ENCODE measurements at places on chromosomes 12 and 14.

GRCh38 chr12:32098112-32098511 is 8.5 kb upstream of the BICD1 start:
- no peak for DNase-seq

DNA sequence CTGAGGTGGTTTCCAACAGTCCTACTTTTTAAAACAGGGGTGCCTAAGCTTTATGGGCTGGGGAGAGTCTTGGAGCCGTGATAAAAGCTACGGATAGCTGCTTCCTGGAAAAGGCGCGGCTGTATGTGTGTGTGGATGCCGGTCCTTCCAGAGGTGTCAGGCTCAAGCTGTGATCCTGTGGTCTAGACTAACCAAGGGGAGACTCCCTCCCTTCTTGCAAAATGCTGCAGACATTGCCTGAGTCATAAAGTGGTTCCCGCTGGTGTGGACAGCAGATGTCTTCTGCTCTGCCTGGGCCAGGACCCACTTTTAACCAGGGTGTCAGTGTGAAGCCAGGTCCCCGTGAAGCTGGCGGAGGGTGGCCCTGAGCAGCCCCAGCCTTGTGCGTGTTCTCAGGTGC is 37.8 kb downstream of the CCDC92 start:
- DNase-seq: no peak

GRCh38 chr14:99884834-99885648 is 91.8 kb downstream of the EML1 start:
- DNase-seq: no peak

DNA sequence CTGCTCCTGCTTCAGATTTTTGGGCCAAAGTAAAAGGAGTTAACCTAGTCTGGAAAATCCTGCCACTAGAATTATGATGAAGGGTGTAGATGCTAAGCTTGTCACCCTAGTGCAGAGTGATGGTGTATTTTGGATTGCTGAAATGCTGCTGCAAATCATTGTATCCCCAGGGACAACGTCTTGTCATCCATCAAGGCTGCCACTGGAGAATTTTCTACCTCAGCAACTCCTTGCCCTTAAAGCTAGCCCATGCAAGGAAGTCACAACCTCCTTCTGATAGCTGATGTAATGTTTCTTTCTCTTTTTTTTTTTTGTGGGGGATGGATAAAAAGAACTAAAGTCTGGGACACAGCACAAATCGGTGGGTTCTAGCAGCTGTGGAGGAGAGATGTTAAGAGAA is 139.4 kb upstream of the FRMD6 start:
- DNase-seq: no peak

- DNase-seq: no peak
Measured at GRCh38 chr14:79831195-79831892, 380.0 kb downstream of the DIO2 start.

- no peak for DNase-seq
Measured at GRCh38 chr12:15984097-15984800, 73.1 kb downstream of the DERA start.

DNA sequence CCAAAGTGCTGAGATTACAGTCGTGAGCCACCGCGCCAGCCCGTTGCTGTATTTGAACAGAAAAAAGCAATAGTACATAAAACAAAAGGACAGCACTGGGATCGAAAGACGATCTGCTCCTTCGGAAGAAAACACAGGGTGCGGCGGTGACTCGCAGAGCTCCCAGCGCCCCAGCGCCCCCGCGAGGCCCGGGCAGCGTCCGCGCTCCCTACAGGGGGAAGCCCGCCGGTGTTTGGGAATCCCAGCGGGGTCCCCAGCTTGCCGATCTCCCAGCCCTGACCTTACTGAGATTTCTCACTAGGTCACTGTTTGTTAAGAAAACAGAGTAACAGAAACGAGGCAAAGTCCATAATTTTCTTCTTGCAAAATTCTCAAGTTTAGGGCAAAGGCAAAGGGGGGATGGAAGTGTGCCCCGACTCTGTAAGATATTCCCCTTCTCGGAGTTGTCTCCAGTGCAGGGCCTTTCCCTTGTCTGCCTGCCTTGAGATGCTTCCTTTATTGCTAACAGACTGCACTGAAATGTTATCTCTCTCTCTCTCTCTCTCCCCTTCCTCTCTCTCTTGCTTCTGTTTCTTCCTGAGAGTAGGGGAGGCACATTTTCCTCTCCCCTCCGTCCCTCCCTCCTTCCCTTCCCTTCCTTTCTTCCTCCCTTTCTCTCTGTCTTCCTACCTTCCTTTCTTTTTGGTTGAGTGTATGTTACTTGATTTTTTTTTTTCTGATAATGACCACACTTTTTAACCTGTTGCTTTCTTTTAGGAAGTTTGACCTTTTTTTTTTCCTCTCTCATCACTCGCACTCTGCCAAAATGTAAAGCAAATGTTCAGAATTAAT is 91.9 kb downstream of the TMEM30B start:
- no peak for DNase-seq

DNA sequence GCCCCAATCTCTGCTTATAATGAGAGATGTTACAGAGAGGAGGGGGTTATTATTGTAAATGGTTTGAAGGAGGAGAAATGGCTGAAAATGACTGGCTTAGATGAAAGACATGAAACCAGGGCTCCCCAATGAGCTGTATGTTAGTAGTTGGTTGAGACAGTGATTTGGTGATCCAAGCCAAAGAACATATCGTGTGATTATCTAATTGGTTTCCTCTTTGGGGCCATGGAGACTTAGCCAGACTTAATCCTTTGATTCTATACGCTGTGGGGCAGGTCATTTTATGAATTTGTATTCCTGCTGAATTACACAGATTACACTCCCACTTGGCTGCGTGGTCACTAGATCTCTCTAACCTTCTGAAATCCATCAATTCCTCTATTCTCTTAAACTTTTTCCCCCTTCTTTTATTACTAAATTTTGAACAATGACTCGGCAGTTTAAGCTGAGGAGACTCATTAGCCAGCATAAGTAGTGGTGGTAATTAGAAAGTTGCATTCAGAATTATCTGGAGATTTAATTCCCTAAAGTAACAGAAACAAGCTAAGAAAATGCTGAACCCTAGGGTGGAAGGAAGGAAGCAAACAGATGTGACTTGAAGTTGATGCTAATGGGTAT is 5.3 kb downstream of the TTC8 start:
- no peak for DNase-seq

- DNase-seq: no peak
Measured at GRCh38 chr12:110282300-110282860, 1.3 kb downstream of the ATP2A2 start.

- no peak for DNase-seq
Measured at GRCh38 chr12:108547686-108548085, 13.3 kb downstream of the SART3 start.

- no peak for DNase-seq
Measured at GRCh38 chr12:19916974-19917373, 451.4 kb upstream of the PDE3A start.

DNA sequence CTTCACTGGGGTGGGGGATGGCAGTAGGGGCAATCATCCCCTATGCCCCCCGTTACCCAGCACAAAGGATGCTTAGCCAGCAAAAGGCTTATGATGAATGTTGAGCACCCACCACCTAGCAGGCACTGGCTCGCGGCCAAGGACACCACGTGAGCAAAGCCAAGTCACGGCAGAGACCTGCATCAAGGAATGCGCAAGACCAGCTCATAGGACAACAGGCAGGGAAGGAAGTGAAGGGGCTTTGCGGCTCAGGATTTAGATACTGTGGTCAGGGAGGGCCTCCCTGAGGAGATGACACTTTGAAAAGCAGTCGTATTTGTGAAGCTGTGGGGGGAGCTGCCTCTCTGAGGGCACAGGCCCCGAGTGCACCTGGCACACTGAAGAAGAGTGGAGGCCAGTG is 32.8 kb downstream of the SH2B3 start:
- DNase-seq: peak; percentile 43

DNA sequence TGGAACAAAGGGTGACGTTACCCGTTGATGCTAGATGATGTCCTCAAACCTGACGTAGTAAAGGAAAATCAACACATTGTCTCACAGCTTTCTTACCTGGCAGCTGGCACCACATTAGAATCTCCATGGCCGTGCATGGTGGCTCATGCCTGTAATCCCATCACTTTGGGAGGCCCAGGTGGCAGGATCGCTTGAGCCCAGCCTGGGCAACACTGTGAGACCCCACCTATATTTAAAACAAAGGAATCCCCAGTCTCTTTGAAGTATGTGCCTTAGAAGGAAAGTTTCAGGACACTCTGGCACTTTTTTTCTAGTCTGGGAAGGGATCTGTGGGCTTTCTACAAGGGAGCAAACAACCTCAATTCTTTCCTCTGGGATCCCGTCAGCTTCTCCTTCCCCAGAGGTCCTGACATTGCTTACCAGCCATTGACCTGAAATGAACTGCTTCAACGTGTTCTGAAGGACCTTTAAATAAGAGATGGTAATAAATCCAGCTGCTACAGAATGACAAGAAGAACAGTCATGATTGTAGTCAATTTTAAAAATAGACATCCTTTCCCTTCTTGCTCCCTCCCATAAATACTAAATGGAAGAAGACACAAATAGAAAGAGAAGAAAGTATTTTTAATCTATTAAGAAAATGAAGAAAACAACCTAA is 33.7 kb upstream of the TTC7B start:
- DNase-seq: no peak

- no peak for DNase-seq
Measured at GRCh38 chr12:55034218-55034617, 14.4 kb downstream of the NEUROD4 start.

DNA sequence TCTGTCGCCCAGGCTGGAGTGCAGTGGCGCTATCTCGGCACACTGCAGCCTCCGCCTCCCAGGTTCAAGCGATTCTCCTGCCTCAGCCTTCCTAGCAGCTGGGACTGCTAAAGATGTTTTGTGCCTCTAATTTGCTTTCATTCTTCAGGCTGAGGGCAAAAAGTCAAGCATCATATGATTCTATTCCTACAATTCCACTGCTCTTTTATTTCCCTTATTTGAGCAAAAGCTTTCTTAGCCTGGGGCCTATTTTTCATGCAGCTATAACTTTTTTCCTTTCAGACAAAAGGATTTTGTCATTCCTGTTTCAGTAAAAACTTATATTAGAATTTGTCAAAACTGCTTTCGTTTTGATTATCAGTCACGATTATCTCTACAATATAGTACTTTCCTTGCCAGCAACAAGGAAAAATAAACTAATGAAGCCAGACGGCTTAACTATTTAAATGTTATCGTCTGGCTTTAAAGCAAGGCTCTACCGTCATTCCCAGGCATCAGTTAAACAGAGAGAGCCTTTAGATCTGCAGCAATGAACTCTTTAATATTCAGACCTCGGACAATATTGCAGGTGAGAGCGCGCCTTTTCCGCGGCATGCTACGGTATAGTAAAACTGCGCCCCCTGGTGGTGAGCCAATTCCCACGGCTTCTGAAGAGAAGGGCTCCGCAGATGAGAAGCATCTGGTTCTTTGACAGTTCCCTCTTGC is 1.4 kb upstream of the SLC2A13 start:
- DNase-seq: peak; percentile 83

GRCh38 chr12:89882050-89882449 is 173.4 kb upstream of the ATP2B1 start:
- no peak for DNase-seq

- DNase-seq: no peak
Measured at GRCh38 chr12:66624806-66625205, 54.1 kb downstream of the GRIP1 start.

GRCh38 chr12:85281636-85282312 is 1.8 kb downstream of the ALX1 start:
- no peak for DNase-seq

DNA sequence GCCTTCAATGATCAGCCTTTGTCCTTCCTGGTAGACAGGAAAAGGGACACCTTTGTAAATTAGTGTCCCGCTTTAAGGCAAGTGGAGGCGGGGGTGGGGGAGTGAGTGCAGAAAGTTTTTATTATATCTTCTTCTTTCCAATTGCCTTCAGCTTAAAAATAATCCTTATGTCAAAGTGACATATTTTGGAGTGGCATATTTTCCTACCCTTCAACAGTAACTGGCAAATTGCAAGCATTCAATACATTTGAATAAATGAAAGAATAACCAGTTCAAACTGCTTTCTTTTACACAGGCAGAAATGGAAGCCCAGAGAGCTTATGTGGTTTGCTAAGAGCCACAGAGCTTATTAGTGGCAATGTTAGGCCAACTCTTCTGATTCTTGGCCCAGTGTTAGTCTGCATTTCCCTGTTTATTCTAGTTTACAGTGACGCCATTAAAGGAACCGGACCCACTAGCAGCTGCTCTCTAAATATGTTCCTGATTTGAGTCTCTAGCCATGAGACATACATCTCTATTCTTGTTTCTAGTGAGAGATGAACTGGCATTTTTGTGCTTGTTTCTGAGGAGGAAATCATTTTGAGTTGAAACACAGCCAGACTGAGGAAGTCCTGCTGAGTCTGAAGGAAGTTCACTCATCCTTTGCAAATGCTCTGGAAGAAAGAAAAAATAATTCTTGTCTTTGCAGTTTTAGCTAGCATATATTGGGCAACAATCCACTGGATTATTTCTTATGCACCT is 468.7 kb downstream of the NOVA1 start:
- no peak for DNase-seq

GRCh38 chr12:6701078-6701768 is 608 bp upstream of the PIANP start:
- no peak for DNase-seq

All from T-helper 1 cell (primary cell).